ELR (cell line): ENCODE measurements at places on chromosomes 3 and 15.

GRCh38 chr15:31398677-31399301 is 72.2 kb downstream of the KLF13 start:
- no peak for DNase-seq

DNA sequence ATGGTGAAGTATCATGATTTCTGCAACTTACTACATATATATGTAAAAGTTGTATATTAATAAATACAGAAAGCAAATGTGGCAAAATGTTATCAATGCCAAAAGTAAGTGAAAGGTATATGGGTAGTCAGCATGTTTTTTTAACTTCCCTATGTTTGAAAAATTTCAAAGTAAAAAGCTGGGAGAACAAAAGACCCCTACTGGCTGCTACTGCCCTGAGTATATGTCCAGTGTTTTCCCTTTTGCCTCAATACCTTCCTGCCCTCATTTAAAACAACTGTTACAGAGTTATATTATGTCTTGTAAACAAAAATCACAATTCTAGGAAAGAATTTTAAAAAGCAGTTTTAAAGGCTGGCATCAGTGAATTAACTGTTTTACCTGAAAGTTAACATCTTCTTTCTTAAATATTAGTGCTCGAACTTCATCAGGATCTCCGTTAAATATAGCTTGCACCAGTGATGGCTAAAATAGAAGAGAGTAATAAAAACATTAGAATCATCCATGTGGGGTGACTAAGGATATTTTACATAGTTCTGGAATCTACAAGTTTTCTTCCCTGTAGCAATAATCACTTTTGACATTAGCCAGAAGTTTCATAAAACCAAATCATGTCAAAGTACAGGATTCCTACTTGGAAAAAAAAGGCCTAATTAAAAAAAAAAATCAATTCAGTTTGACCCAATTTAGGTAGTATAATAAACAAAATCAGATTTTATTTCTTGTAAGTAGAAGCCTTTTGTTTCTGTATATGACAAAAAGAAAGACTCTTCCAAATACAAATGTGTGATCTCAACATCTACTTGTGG is 2.7 kb downstream of the ANKRD28 start:
- DNase-seq: peak; percentile 44

- peak; percentile 67 for DNase-seq
Measured at GRCh38 chr15:57165992-57166391, 210.3 kb upstream of the CGNL1 start.

- DNase-seq: no peak
Measured at GRCh38 chr3:61526308-61526707, 35.1 kb upstream of the PTPRG start.

- DNase-seq: no peak
Measured at GRCh38 chr3:14725564-14726440, 50.9 kb downstream of the C3orf20 start.

DNA sequence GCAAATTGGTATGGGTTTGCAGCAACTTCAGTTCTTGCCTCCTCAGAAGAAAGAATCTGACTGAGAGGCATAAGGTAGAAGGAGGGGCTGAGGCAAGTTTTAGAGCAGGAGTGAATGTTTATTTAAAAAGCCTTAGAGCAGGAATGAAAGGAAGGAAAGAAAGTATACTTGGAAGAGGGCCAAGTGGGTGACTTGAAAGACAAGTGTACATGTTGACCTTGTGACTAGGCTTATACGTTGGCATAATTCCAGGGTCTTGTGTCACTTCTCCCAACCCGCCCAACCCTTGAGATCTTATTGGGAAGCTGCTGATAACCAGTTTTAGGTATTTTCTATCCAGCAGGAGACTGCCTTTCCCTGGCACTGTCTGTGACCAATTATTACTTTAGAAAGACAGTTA is 436.9 kb upstream of the ZNF717 start:
- no peak for DNase-seq

- DNase-seq: peak; percentile 59
Measured at GRCh38 chr3:173371848-173372487, 25.6 kb upstream of the NLGN1 start.

DNA sequence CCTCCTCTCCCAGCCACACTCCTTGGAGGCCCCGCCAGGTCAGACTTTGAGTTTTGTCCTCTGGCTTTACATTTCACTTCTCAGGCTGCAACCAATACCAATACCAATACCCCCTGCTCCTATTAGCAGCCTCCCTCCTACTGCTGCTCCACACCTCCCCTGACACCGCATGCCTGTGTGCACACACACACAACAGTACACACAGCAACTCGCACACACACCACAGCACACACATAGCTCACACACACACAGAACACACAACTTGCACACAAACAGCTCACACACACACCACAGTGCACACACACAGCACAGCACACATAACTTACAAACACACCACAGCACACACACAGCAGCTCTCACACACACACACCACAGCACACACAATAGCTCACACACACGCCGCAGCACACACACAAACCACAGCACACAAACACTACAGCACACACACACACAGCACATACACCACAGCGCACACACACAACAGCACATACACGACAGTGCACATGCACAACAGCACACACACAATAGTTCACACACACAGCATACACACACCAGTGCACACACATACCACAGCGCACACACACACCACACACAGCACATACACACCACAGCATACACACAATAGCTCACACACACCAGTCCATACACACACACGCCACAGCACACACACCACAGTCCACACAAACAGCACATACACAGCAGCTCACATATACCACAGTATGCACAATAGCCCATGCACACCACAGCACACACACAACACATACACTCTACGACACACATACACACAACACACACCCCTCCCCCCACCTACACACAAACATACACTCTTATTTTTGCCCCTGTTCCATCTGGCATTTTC is 204.7 kb downstream of the UACA start:
- DNase-seq: no peak

- DNase-seq: no peak
Measured at GRCh38 chr3:2092758-2093157, 5.9 kb upstream of the CNTN4 start.

GRCh38 chr3:50408443-50408944 is 49.2 kb upstream of the TMEM115 start:
- DNase-seq: no peak

DNA sequence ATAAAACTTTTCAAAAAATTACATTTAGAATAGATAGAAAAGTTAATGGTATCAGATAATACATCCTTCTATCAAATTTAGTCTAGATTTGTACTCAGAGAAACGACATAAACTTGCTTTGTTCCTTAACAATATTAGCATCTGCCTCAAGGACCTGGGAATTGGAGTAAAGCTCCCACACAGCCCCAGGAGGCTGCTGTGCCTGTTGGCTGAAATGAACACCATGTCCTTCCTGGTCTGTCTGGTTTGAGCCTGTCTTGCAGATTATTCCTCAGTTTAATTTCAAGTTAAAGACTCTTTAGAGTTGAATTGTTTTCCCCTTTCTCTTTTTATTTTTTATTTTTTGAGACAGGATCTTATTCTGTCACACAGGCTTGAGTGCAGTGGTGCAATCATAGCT is 19.4 kb downstream of the GNB5 start:
- no peak for DNase-seq

- DNase-seq: peak; percentile 25
Measured at GRCh38 chr3:125148836-125149235, 63.7 kb downstream of the SLC12A8 start.

DNA sequence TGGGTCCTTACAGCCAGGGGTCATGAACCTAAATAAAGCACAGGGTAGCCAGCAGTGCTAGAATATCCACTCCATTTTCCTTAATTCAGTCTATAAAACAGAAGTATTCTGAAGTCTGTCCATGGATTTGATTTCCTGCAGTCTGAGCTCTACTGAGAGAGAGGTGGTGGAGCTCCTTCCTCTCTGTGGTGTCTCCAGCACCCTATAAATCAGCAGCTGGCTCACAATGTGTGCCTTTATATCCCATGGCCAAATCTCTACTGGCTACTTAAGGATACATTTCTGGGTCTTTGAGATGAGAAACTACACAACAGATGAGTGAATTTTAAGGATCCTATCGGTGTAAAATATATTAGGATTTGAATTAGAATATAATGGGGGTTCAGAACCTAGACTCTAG is 339.9 kb upstream of the RBMS3 start:
- DNase-seq: no peak

GRCh38 chr3:2578560-2578959 is 479.9 kb downstream of the CNTN4 start:
- no peak for DNase-seq

DNA sequence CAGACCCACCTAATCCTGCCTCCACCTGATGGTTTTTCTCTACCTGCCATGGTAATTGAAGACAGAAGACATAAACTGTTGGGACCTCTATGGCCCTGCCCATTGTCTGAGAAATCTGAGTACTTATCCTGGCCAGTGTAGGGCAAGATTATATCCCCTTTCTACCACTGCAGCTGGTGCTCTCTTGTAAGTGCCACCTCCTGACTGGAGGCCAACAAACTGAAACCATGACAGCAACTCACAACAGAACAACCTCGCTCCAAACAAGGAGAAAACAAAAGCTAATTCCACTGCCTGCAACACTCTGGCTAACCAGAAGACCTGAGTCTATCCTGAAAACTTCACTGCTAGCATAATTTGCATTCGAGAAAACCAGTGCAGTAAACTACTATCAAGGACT is 82.9 kb downstream of the CLDN1 start:
- no peak for DNase-seq

- DNase-seq: peak; percentile 92
Measured at GRCh38 chr15:74790080-74790916, 8.4 kb downstream of the CSK start.

GRCh38 chr15:40244961-40245523 is 6.2 kb downstream of the PAK6 start:
- DNase-seq: no peak

- peak; percentile 93 for DNase-seq
Measured at GRCh38 chr3:121482660-121483059, 63.1 kb downstream of the POLQ start.

GRCh38 chr3:72102112-72102616 is 317.2 kb upstream of the PROK2 start:
- no peak for DNase-seq

DNA sequence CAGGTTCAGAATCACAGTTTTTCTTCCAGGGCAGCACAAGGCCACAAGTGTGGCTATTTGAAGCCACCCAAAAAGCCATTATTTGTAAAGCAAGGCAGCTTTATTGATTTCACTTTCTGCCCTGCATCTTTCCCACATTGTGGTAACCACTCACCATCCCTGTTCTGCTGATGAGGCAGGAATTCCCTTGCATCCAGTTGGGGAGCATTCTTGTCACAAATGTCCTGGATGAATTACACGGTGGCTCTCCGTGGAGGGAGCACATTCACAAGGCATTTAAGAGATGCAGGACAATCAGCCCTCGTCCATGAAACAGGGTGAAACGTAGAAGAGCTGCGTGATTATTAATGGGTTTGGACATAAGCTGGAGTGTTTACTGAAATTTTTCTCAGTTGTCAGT is 111.2 kb downstream of the APBA2 start:
- no peak for DNase-seq
